MCF 10A (cell line): ENCODE measurements at places on chromosomes 7 and 10. TPM values are rescaled to one million over a fixed set of nuclear protein-coding genes. Genes with fewer than 3 reads are reported as not detected.
A peak's percentile ranks its signal among the peaks of the same experiment; 100 is the strongest.

GRCh38 chr10:116272440-116273283 lies at the start of gene GFRA1:
Gene GFRA1 (minus strand): TSS chr10:116273206. CDS start chr10:116272029, 1,177 bp downstream.
- H3K4me1 ChIP-seq, result peaks cover 10% of the 10 kb centered on the region
- H3K4me3 ChIP-seq, result peak within 1 kb of the TSS; percentile 68
- H3K27ac ChIP-seq, result no peak within 1 kb of the TSS
- H3K27me3 ChIP-seq, result peaks cover 23% of the 10 kb centered on the region

Gene ZNF467
- 3.2 and 3.7 TPM in 2 replicates for total RNA-seq

DNA sequence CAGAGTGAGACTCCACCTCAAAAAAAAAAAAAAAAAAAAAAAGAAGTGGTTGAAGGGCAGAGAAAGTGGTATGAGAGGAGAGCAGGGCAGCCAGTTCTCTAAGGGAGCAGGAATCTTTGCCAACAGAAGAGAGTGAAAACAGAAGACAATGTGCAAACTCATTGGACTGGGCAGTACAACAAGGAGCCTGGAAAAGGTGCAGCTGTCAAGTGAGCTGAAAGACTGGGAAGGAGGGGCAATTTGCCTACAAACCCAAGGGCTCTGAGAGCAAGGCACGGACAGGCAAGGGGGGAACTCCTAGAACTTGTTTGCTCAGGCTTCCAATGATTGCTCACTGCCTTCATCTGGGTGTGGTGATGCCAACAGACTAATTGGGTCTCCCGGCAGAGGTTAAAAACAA lies 9.5 kb downstream of the ACTR1A start:
- H3K27me3 ChIP-seq, result no peaks in the 10 kb centered on the region
- peaks cover 13% of the 10 kb centered on the region for H3K4me1 ChIP-seq
- H3K36me3 ChIP-seq, result peaks cover 59% of the 10 kb centered on the region
- H3K27ac ChIP-seq, result no peak overlapping the region

DNA sequence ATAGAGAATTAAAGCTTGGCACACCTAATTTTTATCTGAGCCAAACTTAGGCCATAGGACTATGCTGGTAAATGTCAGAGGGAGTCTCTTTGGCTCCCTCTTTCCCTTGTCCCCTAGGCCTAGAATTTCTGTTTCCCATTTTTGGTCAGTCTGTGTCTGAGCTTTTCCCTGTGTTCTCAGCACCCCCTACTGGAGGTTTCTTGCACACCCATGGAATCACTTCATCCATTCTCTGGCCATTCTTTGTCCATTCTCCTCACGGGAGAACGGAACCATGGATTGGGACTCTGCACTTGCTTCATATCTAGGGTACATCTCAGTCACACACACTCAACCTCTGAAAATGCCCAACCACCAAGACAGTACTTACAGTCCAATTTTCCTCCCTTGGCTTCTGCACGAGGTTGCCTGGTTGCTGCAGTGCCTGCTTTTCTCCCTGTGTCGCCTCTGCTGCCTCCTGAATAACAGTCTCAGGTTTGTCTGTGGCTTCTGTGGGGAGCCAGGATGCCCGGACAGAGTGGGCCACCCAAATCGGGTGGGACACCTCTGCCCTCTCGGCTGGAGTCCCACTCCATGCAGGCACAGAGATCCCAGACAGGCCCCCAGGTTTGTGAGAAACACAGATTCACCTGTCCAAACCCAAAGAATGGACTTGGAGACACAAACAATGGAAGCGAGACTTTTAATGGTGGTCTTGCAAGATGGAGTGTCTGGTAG lies 35.1 kb upstream of the DNAH11 start:
- H3K27me3 ChIP-seq, result no peaks in the 10 kb centered on the region
- peak; percentile 58 for DNase-seq
- no peak overlapping the region for H3K4me3 ChIP-seq
- no peak overlapping the region for H3K27ac ChIP-seq
- H3K4me1 ChIP-seq, result no peaks in the 10 kb centered on the region

DNA sequence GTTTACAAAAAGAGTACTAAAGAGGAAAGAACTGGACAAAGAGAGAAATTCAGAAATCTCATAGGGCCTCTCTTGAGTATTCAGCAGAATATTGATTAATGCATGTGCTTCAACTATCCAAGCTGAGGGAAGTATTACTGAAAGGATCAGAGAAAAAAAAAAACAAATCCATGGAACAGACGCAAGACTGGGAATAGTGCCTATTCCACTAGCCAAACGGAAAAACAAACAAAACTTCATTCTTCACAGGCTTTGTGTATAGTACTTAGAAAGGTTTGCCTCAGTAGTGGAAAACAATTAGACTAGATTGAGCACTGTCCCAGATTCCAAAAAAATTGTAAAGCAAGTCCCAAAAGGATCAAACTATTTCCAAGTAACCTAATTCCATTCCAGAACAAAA lies 106.2 kb downstream of the TFEC start:
- no peak overlapping the region for H3K4me3 ChIP-seq
- H3K36me3 ChIP-seq, result no peaks in the 10 kb centered on the region
- H3K4me1 ChIP-seq, result no peaks in the 10 kb centered on the region
- peaks cover 99% of the 10 kb centered on the region for H3K27me3 ChIP-seq
- no peak overlapping the region for H3K27ac ChIP-seq

Gene FFAR4
- not detected in 2 replicates for total RNA-seq

Gene CACUL1
- 45.9 and 51.0 TPM in 2 replicates for total RNA-seq

Gene AFAP1L2
- 5.8 and 8.5 TPM in 2 replicates for total RNA-seq

GRCh38 chr10:132394201-132394811 lies 2.7 kb upstream of the PWWP2B start:
- H3K27me3 ChIP-seq, result no peaks in the 10 kb centered on the region
- H3K36me3 ChIP-seq, result no peaks in the 10 kb centered on the region
- peaks cover 11% of the 10 kb centered on the region for H3K4me1 ChIP-seq
- no peak overlapping the region for H3K27ac ChIP-seq
- no peak for DNase-seq

- H3K27me3 ChIP-seq, result no peaks in the 10 kb centered on the region
- no peaks in the 10 kb centered on the region for H3K4me1 ChIP-seq
- H3K27ac ChIP-seq, result no peak overlapping the region
- H3K4me3 ChIP-seq, result no peak overlapping the region
These were observed 81.0 kb downstream of the POLL start for GRCh38 chr10:101506829-101507661.

DNA sequence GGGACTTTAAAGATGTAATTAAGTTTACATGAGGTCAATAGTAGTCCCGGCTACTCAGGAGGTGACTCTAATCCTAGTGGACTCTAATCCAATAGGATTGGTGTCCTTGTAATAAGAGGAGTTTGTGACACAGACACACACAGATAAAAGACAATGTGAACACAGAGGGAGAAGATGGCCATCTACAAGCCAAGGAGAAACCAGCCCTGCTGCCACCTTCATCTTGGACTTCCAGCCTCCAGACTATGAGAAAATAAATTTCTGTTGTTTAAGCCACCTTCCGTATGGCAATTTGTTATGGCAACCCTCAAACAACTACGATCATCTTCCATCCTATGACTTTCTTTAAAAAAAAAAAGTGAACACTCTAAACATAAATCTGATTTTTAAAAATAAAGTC lies 116.3 kb downstream of the ALOX5 start:
- no peaks in the 10 kb centered on the region for H3K4me1 ChIP-seq
- no peaks in the 10 kb centered on the region for H3K36me3 ChIP-seq
- no peak overlapping the region for H3K27ac ChIP-seq
- no peak for DNase-seq
- no peak overlapping the region for H3K4me3 ChIP-seq
- no peaks in the 10 kb centered on the region for H3K27me3 ChIP-seq

DNA sequence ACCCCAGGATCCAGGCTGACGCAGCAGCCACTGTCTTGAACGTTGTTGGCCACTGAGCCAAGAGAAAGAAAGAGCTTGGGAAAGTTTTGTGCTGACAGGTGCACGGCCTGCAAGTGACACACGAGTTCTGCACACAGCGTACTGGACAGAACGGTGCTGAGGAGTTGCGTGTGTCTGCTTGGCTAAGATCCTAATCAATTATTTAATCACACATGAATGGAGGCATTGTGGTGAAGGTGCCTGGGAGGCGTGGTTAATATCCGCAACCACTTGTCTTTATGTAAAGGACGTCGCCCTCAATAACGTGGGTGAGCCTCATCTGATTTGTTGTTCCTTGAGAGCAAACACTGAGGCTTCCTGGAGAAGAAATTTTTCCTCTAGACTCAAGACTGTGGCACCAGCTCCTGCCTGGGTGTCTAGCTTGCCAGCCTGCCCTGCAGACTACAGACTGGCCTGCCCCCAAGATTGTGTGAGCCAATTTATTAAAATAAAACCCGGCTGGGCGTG lies 16.6 kb upstream of the GNA12 start:
- no peak overlapping the region for H3K4me3 ChIP-seq
- H3K36me3 ChIP-seq, result no peaks in the 10 kb centered on the region
- no peaks in the 10 kb centered on the region for H3K27me3 ChIP-seq
- H3K4me1 ChIP-seq, result peaks cover 14% of the 10 kb centered on the region
- H3K27ac ChIP-seq, result no peak overlapping the region

Gene AVL9
- total RNA-seq, result 38.6 and 39.2 TPM in 2 replicates

GRCh38 chr10:5776136-5776880 lies 36.9 kb downstream of the GDI2 start:
- DNase-seq, result no peak
- H3K4me3 ChIP-seq, result no peak overlapping the region
- no peaks in the 10 kb centered on the region for H3K27me3 ChIP-seq
- peak overlapping the region; percentile 57 for H3K27ac ChIP-seq
- peaks cover 76% of the 10 kb centered on the region for H3K36me3 ChIP-seq

Gene PON1
- total RNA-seq, result not detected in 2 replicates

Gene GUSB
- 35.0 and 36.9 TPM in 2 replicates for total RNA-seq

GRCh38 chr7:103637726-103638125 lies 191.7 kb upstream of the SLC26A5 start:
- H3K4me1 ChIP-seq, result peaks cover 9% of the 10 kb centered on the region
- DNase-seq, result no peak
- no peaks in the 10 kb centered on the region for H3K27me3 ChIP-seq

GRCh38 chr7:22601812-22602565 lies 102.0 kb upstream of the STEAP1B start:
- H3K27me3 ChIP-seq, result no peaks in the 10 kb centered on the region
- DNase-seq, result peak; percentile 65
- no peaks in the 10 kb centered on the region for H3K36me3 ChIP-seq
- peaks cover 22% of the 10 kb centered on the region for H3K4me1 ChIP-seq
- H3K27ac ChIP-seq, result no peak overlapping the region

DNA sequence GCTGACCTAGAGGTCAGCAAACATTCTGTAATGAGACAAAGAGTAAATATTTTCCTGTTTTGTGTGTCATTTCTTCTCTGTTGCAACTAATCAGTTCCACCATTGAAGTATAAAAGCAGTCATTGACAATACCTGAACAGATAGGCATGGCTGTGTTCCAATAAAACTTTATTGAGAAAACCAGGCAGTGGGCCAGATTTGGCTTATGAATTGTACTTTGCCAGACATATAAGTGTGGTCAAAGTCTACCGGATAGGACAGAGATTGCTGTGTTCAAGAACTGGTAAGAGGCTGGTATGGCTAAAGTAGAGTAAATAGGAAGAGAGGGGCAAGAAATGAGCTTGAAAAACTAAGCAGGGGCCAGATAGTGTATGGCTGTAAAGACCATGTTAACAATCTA lies 38.3 kb upstream of the TAC1 start:
- peaks cover 43% of the 10 kb centered on the region for H3K27me3 ChIP-seq
- no peaks in the 10 kb centered on the region for H3K4me1 ChIP-seq
- no peaks in the 10 kb centered on the region for H3K36me3 ChIP-seq
- no peak overlapping the region for H3K4me3 ChIP-seq
- DNase-seq, result no peak

Gene ADCK2
- total RNA-seq, result 22.2 and 27.8 TPM in 2 replicates

- no peaks in the 10 kb centered on the region for H3K36me3 ChIP-seq
- no peak for DNase-seq
- H3K27ac ChIP-seq, result no peak overlapping the region
- peaks cover 37% of the 10 kb centered on the region for H3K27me3 ChIP-seq
These were observed 269.4 kb downstream of the DNAJB9 start for GRCh38 chr7:108839076-108839475.

- H3K27me3 ChIP-seq, result peaks cover 13% of the 10 kb centered on the region
- no peak overlapping the region for H3K27ac ChIP-seq
- DNase-seq, result no peak
- H3K36me3 ChIP-seq, result no peaks in the 10 kb centered on the region
- H3K4me1 ChIP-seq, result no peaks in the 10 kb centered on the region
These were observed 23.4 kb upstream of the NPS start for GRCh38 chr10:127525686-127526085.

Gene MOGAT3
- total RNA-seq, result not detected in 2 replicates

DNA sequence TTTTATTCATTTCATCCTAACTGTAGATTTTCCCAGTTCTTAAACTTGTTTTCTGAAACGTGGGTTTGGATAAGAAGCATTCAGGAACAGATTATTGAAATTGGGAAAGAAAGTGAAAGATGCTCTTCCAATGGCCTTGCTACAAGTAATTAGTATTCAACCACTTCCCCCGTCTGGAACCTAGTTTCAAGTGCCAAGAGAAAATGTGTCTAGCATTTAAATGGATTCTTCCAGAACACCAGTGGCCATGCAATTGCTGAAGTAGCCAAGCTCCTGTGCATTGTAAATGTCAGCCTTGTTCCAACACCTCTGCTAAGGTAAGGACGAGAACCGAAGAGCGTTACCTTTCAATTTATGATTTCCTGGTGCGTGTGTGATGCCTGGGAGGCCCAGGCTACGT lies 68.2 kb downstream of the PFKFB3 start:
- H3K36me3 ChIP-seq, result peaks cover 8% of the 10 kb centered on the region
- H3K4me1 ChIP-seq, result no peaks in the 10 kb centered on the region
- no peak overlapping the region for H3K4me3 ChIP-seq
- DNase-seq, result no peak

DNA sequence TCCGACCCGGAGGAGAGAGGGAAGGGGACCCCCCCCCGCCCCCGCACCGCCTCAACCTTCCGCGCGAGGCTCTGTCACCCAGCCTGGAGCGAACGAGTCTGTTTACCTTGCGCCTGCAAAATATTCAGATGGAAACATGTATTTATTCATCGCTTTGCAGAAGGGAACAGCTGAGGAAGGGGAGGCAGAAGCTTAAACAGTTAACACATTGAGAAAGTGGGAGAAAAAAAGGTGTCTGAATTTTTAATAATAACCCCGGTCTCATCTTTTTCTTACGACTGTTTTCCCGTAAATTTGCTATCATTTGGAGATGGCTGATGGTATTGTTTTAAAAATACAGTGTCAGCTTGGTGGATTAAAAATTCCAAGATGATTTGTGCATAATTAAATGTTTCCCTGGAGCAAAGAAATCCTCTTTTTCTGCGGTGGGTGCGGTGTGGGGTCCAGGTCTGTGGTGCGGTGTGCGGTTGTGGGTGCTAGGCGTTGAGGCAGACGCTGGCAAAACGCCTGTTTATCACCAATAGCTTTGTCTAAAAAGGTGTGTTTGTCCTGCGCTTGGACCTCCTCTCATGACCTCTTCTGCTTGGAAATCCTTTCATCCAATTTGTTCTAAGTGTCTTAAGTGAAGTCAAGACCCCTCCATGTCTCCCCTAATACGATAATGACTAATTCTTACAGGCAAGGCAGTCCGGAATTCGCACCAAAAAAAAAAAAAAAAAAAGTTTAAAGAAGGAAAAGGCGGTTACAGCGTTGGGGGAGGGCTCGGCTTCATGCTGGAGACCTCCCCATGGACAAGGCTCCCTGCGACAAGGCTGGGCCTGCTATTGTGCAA lies 1.6 kb downstream of the UNCX start:
- H3K27me3 ChIP-seq, result peaks cover 65% of the 10 kb centered on the region
- H3K27ac ChIP-seq, result no peak overlapping the region
- DNase-seq, result no peak

Gene TRIM50
- not detected in 2 replicates for total RNA-seq

Gene ANXA8L1
- total RNA-seq, result 21.9 and 31.7 TPM in 2 replicates
